ENCODE measurements at places on chromosomes 16 and 17. TPM values are rescaled to one million over a fixed set of nuclear protein-coding genes. Genes with fewer than 3 reads are reported as not detected.

GRCh38 chr16:84246679-84247077 is 6.9 kb upstream of the KCNG4 start:
- DNase-seq, result no peak

Gene PDILT
- total RNA-seq, result not detected

- DNase-seq, result no peak
Measured at GRCh38 chr16:56450275-56450985, 702 bp downstream of the NUDT21 start.

DNA sequence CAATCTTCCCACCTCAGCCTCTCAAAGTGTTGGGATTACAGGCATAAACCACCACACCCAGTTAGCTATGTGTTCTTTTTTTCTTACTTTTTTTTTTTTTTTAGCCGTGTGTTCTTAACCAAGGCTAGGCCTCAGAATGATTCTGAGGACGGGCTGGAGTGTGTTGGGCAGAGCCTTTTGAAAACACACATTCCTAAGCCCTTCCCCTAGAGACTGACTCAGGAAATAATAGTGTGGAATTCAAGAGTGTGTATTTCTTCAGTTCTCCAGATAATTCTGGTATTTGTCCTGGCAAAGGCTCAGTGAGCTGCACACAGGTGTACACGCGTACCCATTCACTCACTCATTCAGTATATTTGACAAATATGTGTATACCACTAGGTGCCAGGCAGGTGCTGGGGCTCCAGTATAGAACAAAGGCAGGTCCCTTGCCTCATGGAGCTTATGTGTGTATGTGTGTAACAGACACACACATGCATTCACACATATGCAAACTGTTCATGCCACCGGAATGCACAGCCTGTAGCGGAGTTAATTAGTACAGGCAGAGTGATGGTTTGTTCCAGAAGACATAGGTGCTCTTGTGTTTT is 19.4 kb upstream of the NFATC3 start:
- no peak for DNase-seq

DNA sequence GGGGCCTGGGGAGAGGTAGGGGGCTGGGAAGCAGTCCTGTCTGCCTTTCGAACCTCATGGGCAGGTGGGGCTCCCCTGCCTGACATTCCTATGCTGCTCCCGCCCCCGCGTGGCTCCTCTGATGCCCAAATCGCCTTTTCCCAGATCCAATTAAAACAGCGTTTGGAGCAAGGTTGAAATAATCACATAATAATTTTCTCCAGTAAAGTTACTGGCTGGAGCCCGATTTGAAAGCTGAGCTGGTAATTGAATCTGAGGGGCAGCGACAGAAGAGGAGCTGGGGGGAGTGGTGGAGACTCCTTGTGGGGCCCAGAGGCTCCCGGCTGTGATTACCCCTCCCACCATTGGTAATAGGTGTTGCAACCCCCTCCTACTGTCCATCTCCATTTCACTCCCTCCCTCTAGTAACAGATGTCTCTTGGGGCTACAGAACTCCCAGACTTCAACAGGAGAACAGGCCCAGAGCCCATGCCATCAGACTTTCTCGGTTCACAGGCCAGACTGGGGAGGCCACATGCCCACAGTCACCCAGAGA is 38.9 kb upstream of the C1QL1 start:
- no peak for DNase-seq

GRCh38 chr16:75746359-75746758 is 20.1 kb upstream of the CPHXL start:
- no peak for DNase-seq

Gene SMTNL2
- not detected for total RNA-seq
